Stimulated activated CD8-positive, alpha-beta memory T cell treated with anti-CD3 and anti-CD28 coated beads, Interleukin-7, amount 100 ng/mL, for 1 hour (primary cell): ENCODE measurements at places on chromosomes 11 and 22.
A peak's percentile ranks its signal among the peaks of the same experiment; 100 is the strongest.

GRCh38 chr11:76124905-76125770, 81.2 kb downstream of the WNT11 start:
- no peak for DNase-seq

DNA sequence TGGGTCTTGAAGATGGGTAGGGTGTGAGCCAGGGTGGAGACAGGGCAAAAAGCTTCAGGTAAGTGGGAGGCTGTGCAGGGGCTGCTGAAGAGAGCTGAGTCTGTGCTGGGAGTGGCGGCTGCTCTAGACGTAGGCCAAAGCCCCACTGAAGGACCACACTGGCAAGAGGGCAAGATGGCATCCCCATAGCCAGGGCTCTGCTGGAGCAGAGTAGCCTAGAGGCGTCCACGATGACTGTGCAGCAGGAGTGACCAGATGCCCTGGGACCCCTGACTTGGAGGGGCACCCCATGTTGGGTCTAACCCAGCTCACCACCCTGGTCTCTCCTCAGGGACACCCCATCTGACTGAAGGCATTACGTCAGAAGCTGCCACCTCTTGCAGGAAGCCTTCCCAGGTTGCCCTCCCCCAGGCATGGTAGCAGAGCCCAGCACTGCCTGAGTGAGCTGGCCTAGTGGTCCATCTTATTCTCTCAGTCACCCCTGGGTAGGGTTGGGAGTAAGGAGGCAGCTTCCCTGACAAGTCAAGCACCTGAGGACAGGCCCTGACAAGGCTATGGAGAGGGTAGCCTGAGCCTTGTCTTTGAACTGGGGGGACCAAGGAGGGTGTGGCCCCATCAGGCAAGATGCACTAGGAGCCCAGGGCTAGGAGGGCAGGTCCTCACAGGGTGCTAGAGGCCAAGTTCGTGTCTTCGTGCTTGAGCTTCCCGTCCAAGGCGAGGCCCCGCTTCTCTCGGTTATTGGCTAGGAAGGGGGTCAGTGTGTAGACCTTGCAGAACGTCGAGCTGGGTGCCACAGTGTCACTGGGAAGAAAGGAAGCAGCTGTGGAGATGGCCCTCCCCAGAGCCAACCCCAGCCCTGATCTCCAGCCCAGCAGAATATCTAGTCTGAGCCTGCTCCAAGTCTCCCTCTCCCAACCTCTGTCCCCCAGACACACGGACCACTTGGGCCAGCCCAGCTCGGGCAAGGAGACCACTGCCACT, 33.1 kb downstream of the TPBGL start:
- DNase-seq, result no peak

GRCh38 chr11:33942954-33943353, 51.1 kb upstream of the LMO2 start:
- no peak for DNase-seq

DNA sequence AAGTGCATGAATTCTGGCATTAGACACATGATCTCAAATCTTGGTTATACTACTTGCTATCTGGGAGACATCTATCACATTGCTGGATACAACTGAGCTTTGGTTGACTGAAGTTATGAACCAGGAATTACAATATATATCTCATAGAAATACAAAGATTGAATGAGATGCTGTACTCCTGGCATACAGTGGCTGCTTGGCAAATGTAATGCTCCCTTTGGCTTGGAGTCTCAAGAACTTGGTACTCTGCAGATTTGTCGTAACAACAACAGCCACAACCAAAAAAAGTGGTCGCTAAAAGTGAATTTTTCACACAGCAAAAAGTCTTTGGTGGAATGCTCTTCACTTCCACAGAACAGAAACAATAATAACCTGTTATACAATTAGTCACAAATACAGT, 1082.6 kb downstream of the DLG2 start:
- DNase-seq, result no peak

DNA sequence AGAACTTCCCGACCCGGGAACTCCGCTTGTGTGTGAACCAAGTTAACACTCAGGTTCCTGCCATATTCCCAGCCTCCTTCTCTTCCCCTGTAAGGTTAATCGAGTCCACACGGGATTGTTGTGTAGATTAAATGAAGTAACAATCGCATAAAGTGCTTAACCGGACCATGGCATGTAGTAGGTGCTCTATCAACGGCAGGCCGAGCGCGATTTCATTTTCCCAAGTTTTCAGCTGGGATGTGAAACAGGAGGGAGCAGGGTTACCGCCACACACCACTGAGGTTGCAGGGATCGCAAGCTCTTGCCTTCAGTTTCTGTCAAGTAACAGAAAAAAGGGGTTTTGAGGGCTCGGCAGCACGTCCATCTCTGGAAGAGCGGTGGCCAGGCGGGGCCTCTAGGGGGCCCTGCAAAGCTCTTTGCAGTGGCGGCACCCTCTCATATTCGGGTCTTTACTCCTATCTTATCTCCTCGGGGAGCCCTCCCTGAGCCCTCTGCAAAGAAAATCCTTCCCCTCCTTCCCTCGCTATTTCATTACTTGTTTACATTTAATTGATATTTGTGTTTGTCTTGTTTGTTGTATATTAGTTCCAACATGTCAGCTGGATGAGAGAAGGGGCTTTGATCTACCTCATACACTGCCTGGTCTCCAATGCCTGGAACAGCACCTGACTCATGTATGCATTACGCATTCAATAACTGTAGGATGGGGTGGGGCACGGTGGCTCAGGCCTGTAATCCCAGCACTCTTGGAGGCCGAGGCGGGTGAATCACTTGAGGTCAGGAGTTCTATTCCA, 816 bp upstream of the PLEKHA7 start:
- DNase-seq, result no peak

DNA sequence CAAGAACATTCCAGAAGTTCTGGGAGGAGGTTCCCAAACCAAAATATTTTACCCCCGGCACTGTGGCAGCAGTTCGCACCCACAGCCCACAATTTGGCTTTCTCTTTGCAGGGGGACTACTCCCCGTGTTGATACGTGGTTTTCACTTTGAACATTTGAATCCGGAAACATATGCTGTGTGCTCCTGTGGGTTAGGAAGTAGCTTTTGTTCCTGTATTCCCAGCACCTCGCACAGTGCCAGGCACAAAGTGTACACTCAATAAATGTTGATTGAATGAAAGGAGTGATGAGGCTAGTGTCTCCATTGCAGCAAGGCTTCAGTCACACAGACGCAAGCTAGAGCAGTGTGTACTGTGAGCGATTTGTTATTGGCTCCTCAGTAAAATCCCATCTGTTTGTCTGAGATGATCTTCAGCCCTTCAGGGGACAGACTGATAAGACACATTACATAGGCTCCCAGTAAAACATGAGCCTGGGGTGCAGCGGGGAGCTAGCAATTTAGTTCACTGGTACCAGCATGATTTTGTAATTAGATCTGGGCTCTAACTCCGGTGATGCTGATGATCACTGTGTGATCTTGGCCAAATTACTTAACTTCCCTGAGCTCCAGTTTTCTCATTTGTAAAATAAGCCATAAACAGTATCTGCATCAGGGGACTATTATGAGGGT, 2.2 kb downstream of the LAYN start:
- no peak for DNase-seq

DNA sequence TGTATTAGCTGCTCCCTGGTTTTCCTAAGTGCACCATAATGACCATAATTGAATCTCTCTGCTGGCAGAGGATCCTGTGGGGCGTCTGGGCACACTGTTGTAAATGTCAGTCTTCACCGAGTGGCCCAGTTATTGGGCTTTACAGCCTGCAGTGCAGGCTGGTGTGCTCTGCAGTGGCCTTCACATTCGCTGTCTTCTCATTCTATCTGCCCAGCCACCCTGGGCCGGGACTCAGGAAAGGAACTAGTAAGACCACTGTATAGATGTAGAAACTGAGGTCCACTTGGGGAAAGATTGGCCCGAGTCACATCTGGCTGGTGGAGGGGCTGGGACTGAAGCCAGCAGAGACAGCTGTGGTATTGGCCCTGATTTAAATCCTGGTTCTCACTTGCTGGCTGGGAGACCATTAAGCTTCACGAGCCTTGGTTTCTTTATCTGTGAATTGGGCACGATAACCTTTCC, 49.3 kb downstream of the TSPAN18 start:
- no peak for DNase-seq

DNA sequence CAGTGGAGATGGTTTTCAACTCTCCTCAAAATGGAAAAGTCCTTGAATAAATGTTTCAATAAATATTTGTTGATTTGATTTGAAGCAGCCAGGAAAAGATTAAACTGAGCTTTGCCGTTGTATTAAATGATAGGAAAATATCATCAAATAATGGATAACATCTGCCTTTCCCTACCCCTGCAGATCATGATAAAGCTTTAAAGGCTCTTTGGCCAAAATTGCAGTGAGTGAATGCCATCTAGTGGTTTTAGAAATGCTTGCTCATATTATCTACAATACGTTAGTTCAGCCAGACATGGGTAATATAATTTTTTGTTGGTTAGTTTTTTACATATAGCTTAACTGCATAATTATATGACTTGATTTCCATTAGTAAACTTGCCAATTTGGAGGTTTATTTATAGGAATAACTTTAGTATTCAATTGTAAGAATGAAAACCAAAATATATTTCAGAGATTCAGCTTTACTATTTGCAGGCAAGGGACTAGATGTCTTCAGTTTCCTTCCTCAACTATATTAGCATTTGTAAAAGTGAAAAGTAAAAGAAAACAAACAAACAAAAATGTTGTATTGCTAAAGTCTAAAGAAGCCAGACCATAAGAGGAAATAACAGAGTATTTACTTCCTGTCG, 159.2 kb downstream of the MSANTD4 start:
- no peak for DNase-seq

- no peak for DNase-seq
These were observed 220.2 kb upstream of the SNX19 start for GRCh38 chr11:131136486-131136885.

GRCh38 chr22:20412474-20413216, 18.7 kb downstream of the ZNF74 start:
- DNase-seq, result no peak

- DNase-seq, result no peak
These were observed 18.7 kb upstream of the PANX2 start for GRCh38 chr22:50151571-50152537.

- no peak for DNase-seq
These were observed at the start of gene GAB4 for GRCh38 chr22:17007852-17008731. Gene GAB4, minus strand, starts transcription at chr22:17008222. Its CDS starts 108 bp downstream, at chr22:17008114.

- no peak for DNase-seq
These were observed 58.7 kb upstream of the SLC5A12 start for GRCh38 chr11:26780376-26781085.

GRCh38 chr11:355581-356458, 13.5 kb upstream of the B4GALNT4 start:
- DNase-seq, result peak; percentile 58

- no peak for DNase-seq
These were observed 15.4 kb downstream of the TCIRG1 start for GRCh38 chr11:68053981-68054812.

- no peak for DNase-seq
These were observed 55.4 kb downstream of the LIF start for GRCh38 chr22:30191040-30191701.

GRCh38 chr11:94741022-94741679, 27.0 kb upstream of the AMOTL1 start:
- DNase-seq, result no peak

DNA sequence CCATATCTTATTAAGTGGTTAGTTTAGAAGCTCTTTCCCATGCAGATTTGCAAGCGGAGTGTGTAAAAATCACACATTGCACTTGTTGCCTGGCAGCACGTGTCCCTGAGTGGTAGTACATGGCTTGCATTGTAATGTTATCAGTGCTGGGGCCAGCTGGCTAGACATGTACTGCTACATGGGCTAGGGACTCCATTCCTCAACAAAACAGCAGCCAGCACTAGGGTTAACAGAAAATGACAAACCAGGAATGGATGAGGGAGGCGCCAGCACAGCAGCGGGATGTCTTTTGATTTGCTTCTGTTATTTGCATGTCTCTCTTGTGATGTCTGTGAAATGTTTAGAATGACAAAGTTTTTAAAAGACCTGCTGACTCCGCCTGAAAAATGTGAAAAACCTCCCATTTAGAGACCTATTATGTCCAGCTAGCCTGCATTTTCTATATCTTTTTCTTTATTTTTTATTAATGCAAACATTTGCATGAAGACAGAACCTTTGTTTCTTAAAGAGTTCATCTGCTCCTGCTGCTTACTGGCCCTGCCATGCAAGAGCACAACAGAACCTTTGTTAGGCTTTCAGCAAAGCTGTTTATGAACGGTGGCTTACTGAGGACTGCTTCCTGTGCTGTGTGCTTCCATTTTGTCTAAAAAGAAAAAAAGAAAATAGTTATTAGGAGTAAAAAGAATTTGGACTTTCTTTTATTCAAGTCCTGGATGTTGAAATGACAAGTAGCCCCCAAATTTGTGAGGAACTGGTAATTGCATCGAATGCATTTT, 40.7 kb downstream of the CSTPP1 start:
- no peak for DNase-seq

- DNase-seq, result no peak
These were observed 26.1 kb downstream of the GAL start for GRCh38 chr11:68710409-68710808.

- no peak for DNase-seq
These were observed 124.9 kb upstream of the ZC3H12C start for GRCh38 chr11:109968299-109968698.

- DNase-seq, result no peak
These were observed 804 bp downstream of the KCNK4 start for GRCh38 chr11:64291752-64292459.

DNA sequence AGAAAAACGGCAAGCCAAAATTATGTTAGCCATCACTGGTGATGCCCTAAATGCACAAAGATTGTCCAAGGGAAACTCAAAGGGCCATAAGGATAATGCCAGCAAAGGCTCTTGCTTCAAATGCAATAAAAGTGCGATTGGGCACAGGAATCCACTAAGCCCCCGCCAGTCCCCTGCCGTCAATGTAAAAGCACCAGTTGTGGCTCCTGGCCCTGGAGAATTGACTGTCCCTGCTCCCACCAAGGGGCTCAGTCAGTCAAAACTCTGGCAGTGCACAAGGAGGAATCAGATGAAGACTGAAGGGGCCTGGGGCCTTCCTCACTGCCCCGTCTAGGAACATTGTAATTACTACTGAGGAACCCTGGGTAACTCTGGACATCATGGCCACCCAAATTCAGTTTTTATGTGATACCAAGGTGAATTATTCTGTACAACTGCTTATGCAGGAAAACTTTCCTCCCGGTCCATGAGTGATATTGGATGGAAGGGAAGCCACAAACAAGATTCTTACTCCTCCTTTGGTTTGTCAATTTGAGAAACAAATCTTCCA, 85.6 kb downstream of the PIWIL4 start:
- DNase-seq, result no peak

DNA sequence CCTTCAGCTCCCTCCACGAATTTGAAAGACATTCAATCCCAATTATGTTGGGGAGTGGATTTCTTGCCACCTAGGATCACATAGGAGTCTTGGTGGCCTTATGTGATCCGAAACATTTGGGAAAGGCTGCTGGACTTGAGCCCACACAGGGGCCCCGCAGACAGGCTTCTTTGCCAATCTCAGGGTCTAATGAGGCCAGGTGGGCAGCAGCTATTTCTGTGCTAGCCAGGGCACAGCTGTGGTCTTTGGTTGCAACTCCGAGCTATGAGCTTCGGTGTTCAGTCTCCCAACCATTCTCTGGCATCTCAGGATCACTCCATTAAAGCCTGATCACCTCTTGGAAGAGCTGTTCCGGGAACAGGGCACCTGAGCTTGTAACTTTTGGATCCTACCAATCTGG, 84.4 kb downstream of the TP53I11 start:
- no peak for DNase-seq
